ENCODE measurements at places on chromosomes 16 and 17.

DNA sequence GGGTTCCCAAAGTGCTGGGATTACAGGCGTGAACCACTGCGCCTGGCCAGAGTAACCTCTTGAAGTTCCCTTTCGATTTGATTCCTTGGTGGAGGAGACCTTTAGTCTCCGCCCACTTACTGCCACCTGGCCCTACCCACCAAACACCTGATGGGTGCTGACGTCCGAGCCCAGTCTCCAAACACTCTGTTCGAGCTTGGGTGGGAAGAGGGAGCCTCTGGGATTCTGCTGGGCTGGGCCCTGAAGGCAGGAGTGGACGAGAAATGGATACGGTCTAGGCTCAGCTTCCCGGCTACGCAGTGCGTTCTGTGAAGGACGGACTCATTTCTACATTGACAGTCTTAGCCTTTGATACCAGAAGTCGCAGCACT lies 870 bp upstream of the ITGA3 start:
- DNase-seq, result peak; percentile 87

DNA sequence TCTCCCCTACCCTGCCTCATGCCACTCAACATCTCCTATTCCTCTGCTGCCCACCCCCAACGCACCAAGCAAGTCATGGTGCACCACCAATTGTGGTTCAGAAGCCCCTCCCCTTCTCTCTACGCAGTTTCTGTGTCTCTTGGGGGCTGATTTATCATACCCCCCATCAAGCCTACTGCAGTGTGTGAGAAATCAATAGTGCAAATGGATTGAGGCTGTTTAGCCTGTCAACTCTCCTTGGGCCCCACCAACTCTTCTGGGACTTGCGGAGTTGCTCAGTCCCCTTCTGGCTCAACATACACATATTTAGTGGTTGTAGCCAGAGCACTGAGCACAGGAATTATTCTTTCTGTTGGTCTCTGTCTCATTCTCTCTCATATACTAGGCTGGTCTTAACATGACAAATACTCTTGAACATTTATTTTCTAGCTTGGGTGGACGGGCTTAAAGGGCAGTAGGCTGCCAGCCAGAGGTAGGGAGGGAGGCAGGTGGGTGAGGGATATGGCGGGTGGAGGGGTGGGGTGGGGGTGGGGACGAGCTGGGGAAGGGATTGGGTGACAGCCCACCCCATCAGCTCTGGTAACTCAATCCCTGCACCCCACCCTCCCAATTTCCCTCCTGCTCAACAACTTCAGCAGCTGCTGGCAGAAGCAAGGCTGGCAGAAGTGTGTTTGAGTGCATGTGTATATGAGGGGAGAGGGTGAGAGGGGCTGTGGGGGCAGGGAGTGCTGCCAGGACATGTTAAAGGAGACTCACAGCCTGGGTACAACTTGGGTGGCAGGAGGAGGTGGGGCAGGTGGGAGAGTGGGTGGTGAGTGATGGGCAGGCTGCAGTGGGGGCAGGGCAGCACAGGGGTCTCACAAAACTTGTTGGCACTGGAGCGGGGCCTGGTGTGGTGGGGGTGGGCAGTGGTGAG lies 4.9 kb downstream of the RARA start:
- DNase-seq, result no peak

- no peak for DNase-seq
Measured at GRCh38 chr16:31695667-31696066, 168.0 kb downstream of the AHSP start.

DNA sequence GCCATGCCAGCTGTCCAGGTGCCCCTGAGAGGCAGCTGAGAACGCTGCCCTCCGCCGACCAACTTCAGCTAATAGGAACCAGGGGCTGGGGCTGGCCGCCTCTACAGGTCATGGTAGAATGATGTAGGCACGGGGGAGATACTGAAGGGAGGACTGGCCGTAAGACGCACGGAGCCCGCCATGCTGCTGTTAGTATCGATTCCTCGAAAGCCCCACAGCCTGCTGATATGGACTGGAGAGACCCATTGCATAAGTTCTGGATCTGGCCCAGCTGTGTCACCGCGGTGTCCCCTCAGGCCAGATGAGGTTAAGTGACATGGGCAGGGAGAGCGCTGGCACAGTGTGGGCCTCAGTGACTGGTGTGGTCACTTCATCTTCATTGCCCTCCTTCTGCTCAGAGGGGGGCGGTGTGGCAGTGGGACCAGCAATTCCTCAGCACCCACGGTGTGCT lies 75.6 kb downstream of the AMFR start:
- DNase-seq, result no peak

- DNase-seq, result no peak
Measured at GRCh38 chr17:77670173-77670572, 288.3 kb upstream of the TNRC6C start.

DNA sequence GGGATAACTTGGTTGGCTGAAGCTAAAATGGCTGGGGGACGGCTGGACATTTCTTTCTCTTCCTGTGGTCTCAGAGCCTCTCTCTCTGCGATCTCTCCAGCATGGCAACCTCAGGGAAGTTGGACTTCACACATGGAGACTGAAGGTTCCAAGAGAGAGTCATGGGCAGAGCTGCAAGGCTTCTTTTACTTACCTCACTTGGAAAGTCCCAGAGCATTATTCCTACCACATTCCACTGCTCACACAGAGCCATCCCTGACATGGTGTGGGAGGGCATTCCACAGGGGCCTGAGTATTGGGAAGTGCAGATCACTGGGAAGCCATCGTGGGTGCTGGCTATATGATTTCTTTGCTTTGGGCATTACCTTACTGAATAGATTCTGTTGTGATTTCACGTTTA lies 9.8 kb upstream of the SLC6A2 start:
- no peak for DNase-seq

DNA sequence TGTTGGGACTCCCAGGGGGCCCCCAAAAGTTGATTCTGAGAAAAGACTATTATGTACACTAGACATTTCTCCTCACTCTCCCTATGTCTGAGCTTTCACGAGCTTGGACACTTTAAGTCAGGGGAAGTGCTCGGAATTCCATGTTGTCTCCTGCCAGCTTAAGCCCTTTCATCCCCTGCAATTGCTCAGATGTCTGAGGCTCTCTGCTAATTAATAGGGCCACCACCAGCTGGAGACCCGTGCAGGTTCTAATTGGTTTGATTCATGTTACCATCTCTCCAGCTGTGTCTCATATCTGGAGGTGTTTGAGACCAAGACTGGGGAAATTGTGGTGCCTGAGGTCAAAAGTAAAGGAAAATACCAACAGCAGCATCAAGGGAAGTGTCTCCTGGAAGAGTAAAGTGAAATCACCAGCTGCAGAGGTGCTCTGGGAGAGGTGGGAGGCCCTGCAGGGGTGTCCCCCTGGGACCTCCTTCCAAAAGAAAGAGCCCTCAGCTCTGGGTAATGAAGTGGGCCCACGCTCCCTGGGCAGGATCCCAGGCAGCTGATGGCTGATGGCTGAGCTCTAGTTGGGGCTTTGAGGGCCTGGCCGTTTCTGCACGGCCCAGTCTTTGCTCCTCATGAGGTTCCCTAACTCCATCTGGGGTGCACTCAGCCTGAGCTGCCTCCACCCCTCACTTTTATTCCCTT lies 5.8 kb upstream of the UTS2R start:
- DNase-seq, result peak; percentile 46

- peak; percentile 77 for DNase-seq
Measured at GRCh38 chr16:55370762-55371482, 46.9 kb downstream of the IRX6 start.

DNA sequence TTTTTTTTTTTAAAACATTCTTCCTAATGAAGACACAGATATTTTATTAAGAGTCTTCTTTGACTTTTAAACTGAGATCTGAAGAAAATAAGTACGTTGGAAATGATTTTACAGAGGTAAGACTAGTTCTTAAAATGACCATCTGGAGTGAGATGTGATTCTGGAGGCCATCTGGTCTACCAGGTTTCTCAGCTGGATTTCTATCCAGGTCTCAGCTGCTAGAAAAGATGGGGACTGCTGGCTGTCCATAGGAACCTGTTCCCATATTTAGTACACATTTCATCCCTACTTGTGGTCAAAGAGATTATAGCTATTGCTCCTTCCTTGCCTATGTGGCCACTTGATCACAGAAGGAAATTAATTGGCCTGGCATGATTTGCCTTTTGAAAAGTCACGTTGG lies 12.2 kb downstream of the PMFBP1 start:
- peak; percentile 25 for DNase-seq

GRCh38 chr16:27253526-27253930 lies 15.0 kb downstream of the NSMCE1 start:
- no peak for DNase-seq

GRCh38 chr17:43400943-43401717 lies 2.3 kb downstream of the ARL4D start:
- no peak for DNase-seq

GRCh38 chr16:71923941-71924690 lies 28.8 kb downstream of the IST1 start:
- no peak for DNase-seq

DNA sequence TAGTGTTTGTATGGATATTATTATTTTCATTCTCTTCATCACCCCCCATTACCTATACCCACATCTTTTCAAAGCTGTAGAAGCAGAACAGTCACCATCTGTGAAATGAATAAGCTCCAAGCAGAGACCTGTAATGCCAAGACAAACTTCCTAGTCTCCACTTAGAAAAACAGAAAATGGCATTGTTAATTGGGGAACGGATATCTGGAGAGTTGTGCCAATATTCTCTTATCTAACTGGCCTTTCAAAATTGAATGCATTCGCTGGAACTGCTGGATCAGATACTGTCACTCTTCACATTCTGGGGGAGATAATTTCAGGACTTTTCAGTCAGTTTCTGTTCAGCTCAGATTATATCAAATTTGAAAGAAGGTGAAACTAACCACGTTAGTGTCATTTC lies 464.4 kb upstream of the GOT2 start:
- DNase-seq, result no peak

GRCh38 chr17:327971-328370 lies 24.6 kb downstream of the RPH3AL start:
- DNase-seq, result no peak
